ENCODE measurements at places on chromosomes 4 and X.

DNA sequence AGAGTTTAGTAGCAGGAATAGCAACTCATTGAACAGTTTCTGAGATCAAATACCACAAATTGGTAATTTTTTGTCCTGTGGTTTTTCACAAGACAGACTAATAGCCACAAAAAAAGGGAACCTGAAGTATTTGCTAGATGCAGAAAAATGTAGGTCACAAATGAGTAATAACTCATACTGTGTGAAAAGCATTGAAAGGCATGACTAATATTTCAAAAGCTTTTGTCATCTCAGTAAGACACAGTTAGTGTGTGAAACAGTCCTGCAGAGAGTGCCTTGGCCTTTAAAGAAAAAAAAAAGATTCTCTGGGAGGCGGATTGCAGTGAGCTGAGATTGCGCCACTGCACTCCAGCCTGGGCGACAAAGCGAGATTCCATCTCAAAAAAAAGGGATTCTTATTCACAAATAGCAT is 31.4 kb upstream of the SLC25A31 start:
- DNase-seq: no peak

DNA sequence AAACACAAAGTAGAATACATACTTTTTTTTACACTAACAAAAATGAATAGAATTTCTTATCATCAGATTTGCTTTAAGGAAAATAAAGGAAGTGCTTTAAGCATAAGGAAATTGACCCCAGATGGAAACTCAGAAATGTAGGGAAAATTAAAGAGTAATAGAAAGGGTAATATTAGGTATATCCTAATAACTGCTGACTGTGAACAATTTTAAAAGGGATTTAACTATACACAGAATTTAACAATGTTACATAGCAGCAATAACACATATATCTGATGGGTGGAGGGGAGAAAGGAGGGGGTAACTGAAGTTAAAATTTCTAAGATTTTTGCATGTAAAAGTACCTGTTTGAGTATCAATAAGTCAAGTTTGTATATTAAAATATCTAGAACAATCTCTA is 8.6 kb downstream of the CDKL2 start:
- no peak for DNase-seq

GRCh38 chr4:58127680-58128079 is 1017.5 kb upstream of the IGFBP7 start:
- DNase-seq: no peak

GRCh38 chr4:156949373-156949814 is 22.2 kb downstream of the PDGFC start:
- no peak for DNase-seq

GRCh38 chr4:7199129-7199725 is 6.9 kb downstream of the SORCS2 start:
- no peak for DNase-seq
